Stimulated activated CD4-positive, alpha-beta T cell treated with anti-CD3 and anti-CD28 coated beads, Interleukin-1b, Interleukin-23, amount 100 ng/mL, for 1 hour (primary cell): ENCODE measurements at places on chromosomes 7 and 10.

DNA sequence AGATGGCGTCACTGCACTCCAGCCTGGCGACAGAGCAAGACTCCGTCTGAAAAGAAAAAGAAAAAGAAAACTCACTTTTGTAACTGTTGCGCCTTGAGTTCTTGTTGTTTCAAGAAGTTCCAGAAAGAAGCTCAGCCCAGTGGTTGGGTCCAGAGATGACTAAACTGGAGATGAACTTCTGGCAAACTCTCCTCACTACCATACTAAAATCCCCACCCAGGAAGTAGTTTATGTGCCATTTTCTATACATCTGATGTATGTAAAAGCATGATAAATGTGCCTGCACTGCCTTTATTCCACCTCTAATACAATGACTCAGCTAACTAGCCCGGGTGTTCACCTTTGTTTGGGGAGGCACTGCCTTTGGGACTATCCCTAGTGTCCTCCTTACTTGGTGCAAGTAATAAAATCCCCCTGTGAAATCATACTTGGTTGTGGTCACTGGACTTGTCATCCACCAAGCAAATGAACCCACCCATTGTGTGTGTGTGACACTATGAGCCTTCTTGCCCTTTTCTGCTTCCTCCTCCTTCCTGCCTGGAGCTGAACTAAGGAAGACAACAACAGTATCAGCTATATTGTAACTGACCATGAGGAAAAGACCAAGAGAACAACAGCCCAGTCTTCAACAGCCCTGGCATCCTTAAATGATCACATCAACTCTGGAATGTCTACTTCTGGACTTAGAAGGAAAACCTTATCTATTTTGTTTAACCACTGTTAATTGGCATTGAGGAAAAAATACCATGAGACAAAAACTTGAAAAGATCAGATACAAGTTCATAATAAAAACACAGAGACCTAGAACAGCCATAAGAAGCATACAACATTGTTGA is 33.6 kb downstream of the JMJD1C start:
- no peak for DNase-seq

DNA sequence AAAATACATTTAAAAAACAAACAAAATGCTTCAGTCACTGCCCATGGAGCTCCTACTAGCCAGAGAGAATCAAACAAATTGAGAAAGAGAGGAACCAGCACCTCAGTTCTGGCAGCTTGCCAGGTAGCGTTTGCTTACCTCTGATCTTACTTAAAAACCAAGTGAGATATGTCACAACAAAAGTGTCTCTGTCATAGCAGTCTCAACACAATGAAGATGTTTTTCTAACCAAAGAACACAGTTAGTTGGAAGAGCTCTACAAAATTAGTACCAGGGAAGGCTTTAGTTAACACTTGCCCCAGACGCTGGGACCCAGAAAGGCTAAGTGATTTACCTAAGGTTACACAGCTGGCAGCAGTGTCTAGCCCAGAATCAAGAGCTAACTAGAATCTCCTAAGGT is 3.4 kb downstream of the DOCK4 start:
- no peak for DNase-seq

DNA sequence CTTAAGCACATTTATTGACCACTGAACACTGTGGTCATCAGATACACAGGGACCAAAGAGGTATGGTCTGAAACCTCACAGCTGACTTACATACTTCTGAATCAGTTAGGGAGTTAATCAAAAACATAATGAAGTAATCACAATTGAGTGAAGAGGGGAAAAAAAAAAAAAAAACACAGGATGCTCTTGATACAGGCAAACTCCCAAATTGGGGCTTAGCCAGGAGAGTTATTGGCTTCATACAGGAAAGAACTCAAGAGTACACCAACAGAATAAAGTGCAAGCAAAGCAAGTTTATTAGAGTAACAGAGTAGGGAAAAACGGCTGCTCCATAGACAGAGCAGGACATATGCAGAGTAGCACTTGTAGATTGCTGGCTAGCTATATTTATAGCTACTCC is 917.0 kb downstream of the CNTNAP2 start:
- no peak for DNase-seq

GRCh38 chr7:135791543-135792362 is 43.1 kb upstream of the FAM180A start:
- no peak for DNase-seq

DNA sequence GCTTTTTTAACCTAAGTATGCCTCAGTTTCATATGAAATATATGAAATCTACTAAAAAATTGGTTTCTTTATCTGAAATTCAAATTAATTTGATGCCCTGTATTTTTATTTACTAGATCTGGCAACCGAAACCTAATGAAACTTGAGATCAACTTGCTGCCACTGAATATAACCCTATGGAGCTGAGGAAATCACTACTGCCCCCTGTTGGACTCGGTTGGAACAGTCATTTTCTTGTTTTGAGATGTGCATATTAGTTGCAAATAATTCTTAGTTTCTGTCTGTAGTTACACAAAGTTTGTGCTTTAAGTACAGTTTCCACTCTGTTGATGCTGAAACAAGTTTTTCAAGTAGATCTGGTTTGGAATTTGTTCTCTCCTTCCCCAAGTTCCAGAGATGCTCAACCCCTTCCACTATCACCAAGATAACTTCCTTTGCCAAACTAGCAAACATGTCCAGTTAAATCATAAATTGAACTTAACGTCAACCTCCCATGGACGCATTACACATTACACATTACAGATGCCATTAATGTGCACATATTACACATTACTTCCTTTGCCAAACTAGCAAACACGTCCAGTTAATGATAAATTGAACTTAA is 22.2 kb upstream of the EXOC4 start:
- peak; percentile 21 for DNase-seq

GRCh38 chr10:128049226-128050120 is 76.8 kb downstream of the MKI67 start:
- no peak for DNase-seq

DNA sequence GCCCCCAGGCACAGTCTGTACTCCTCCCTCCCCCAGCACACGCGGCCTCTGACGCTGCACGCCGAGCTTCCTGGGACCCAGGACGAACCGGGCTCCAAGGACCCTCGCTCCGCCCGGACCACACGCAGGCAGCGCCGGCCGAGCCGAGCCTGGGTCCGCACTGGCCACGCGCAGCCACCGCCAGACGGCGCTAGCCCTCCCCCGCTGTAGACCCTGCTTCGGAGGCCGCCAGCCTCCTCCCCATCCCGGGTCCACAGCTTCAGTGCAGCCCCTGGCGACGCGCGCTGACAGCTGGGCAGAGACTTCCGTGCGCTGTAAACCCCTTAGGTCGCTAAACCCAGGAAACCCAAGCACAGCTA is 936 bp upstream of the TCERG1L start:
- DNase-seq, result no peak
